ENCODE measurements at places on chromosomes 16 and 17.

- DNase-seq: no peak
Measured at GRCh38 chr17:36148559-36149295, 27.7 kb downstream of the TBC1D3B start.

DNA sequence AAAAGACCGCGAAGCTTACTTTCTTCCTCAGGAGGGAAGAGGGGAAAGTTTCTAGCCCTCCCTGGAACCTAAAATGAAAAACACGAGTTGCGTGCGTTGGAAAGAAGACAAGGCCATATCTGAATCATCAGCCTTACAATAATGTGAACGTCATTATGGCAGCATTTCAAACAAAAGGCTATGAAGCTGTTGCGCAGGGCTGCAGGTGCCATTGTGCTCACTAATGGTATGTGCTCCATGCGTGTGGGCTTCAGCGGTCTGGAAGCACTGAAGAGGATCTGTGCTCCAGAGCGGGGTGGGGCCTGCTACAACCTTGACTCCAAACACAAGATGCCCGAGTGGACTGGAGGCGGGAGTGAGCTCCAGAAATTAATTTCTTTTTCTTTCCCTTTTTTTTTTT is 12.1 kb upstream of the CYB5B start:
- no peak for DNase-seq

- no peak for DNase-seq
Measured at GRCh38 chr17:40604327-40605080, 39.2 kb upstream of the CCR7 start.

DNA sequence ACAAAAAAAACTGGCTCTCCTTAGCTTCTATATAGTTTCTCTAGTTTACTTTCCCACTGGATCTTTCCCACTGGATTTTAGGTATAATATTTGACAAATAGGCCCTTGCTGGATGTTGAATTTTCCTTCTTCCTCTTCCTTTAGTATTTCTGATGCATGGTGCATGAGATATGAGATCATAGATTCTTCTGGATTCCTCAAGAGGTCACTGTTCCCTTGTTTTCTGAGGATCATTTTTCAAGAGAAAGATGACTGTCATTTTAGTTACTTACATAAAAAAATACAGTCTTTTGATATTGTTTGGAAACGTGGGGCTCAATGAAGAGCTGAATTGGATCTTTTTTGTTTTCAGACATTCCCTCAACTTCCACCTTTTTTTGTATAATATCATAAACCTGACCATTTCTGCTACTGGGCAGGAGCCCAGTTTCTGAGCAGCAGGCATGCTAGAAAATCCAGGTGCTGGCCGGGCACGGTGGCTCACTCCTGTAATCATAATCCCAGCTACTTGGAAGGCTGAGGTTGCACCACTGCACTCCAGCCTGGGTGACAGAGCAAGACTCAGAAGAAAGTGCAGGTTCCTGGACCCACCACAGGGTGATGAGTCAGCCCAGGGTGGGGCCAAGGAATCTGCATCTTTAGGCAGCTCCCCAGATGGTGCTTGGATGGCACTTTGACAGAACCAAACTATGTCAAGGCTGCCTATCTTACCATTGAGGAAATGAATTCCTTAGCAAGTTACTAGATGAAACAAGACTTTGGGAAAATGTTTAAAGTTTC is 70.3 kb downstream of the SDR42E1 start:
- DNase-seq: peak; percentile 50

GRCh38 chr16:82891918-82892317 is 265.1 kb downstream of the CDH13 start:
- DNase-seq: no peak

DNA sequence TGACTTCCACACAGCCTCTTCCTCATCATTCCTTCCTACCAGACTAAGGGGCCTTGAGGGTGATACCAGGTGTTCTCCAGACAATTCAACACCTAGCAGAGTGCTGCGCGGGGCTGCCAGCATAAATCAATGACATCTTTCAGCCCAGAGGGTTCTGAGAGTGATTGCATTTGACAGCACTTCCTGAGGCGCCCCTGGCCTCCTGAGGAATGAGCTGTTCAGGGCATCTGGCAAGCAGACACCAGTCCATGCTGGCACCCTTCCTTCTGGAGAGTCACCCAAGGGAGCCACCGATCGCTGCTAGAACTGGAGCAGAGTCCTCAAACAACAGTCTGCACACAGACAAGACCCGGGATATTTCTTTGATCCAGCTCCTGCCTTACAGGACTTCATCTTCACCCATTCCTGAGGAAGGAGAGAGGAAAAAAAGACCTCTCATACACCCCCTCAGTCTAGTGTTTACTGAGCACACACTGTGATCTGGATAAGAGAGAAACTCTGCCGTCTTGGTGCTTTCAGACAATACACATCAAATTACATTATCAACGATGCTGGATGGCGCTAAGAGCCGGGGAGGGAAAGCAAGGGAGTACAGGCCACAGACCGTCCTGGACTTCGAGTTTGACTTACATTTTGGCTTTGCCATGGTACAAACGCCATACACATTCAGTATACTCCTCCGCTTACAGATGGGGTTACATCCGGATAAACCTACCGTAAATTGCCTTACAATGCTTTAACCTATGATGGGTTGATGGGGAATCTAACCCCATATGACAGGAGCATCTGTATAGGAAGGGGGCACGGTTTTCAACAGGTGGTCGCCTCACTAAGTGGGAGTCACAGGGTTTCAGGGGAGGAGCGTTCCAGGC is 23.0 kb downstream of the NPTX1 start:
- no peak for DNase-seq

GRCh38 chr17:39666601-39667261 is 1.5 kb upstream of the PNMT start:
- no peak for DNase-seq

DNA sequence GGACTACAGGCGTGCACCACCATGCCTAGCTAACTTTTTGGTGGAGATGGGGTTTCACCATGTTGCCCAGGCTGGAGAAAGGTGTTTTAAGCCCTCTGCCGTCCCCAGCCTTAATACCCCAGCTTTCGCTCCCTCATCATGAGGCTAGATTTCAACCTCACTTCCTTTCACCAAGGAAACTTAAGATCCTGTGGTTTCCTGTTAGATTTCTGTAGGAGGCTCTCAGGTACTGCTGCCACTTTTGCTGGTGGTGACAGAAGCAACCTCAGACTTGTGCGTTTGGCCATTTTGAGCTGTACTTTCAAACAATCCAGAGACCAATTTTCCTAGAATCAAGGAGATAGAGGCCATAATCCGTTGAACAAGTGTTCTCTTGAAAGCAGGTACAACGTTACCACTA is 36.2 kb downstream of the MPHOSPH6 start:
- DNase-seq: no peak

GRCh38 chr16:9270424-9270823 is 179.0 kb downstream of the HAPSTR1 start:
- no peak for DNase-seq

- DNase-seq: no peak
Measured at GRCh38 chr17:29663155-29663554, 40.4 kb upstream of the CORO6 start.

- DNase-seq: no peak
Measured at GRCh38 chr16:84068783-84069462, 26.3 kb upstream of the SLC38A8 start.

DNA sequence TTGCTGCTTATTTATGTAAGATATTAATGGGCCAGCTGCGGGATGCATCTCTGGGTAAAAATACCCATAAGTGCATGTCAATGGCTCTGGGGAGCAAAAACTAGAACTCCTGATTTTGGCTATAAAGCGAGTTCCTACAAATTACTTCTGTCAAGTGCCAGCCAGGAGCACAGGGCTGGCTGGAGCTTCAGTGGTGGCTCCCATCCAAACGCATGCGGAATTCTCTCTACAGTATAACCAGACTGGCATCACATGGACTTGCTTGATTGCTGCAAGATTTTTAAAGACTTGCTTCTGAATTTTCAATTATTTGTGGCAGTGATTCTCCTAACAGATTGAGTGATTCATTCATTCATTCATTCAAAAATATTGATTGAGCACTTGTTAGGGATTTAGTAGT is 260.9 kb downstream of the PHKB start:
- no peak for DNase-seq

- DNase-seq: no peak
Measured at GRCh38 chr16:56348168-56349085, 76.9 kb downstream of the AMFR start.

DNA sequence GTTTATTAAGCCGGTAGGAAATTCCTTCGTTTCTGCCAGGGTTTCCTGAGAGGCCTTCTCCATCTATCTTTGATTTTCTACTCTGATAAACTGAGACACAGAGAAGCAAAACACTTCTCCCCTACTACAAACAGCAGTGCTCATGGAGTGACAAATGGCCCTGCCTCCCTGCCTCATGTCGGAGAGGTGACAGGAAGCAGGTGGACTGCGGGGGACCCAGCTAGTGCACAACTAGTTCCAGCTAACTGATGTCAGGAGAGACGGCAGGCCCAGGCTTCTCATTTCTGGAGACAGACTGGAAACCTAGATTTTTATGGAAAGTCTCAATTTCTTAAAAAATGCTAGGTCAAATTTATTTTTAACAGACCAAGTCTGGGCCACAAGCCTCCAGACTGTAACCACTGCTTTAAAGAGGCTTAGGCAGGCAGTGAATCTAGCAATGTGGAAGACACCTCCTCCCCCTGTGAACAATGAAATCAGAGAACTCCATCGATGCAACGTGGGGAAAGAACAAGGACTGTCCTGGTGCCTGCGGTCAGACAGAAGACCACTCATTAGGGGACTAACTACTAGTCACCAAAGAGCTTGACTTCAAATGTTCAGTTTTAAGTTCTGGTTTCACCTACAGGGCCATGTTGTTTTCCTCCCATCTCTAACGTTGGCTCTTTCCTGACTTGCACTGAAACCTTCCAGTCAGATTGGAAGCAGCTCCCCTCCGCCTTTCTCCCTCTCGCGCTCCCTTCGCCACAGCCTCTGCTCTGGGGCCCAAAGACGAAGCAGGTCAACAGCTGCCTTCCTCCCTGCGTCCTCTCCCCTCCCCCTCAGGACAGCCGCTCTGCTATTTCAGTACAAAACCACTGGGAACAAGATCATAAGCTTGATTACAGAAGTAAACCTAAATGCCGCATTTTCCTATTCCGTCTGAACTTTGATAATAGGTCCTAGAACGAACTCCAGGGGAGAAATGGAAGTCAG is 17.6 kb downstream of the GTF3C1 start:
- no peak for DNase-seq

GRCh38 chr16:75193265-75193650 is 13.7 kb downstream of the CTRB2 start:
- no peak for DNase-seq

DNA sequence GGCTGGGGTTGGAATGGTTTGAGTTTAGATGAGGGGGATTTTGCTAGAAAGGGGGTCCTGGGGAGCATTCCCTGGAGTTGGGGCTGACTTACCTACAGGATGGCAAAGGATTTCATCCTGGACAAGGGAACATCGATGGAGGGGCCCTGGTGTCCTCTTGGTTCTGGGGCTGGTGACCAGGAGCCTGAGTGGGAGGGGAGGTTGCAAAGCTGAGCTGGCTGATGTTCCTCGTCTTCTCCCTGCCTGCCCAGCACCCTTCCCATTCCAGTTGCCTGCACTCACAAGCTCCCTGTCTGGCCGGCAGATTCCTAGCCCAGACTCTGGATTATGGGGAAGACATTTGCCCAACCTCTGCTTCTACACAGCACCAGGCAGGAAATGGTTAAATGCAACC is 37.2 kb downstream of the ITGAE start:
- no peak for DNase-seq

DNA sequence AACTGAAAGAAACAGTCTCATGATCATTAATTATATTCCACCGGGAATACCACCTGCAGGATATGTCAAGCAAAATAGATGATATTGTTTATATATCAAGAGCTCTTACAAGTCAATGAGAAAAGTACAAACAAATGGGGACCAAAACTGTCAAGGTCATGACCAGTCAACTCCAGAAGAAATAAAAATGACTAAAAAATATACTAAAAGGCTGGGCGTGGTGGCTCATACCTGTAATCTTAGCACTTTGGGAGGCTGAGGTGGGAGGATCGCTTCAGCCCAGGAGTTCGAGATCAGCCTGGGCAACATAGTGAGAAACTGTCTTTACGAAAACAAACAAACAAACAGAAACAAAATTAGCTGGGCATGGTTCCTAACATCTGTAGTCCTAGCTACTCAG is 49.8 kb upstream of the SCNN1B start:
- no peak for DNase-seq

- peak; percentile 93 for DNase-seq
Measured at GRCh38 chr17:8376271-8377067, at the start of gene KRABD2. Gene KRABD2, minus strand, starts transcription at chr17:8376704.
